ENCODE measurements at places on chromosomes 7 and 10.
A peak's percentile ranks its signal among the peaks of the same experiment; 100 is the strongest.

- no peak for DNase-seq
Measured at GRCh38 chr10:118403967-118404366, 61.8 kb upstream of the FAM204A start.

DNA sequence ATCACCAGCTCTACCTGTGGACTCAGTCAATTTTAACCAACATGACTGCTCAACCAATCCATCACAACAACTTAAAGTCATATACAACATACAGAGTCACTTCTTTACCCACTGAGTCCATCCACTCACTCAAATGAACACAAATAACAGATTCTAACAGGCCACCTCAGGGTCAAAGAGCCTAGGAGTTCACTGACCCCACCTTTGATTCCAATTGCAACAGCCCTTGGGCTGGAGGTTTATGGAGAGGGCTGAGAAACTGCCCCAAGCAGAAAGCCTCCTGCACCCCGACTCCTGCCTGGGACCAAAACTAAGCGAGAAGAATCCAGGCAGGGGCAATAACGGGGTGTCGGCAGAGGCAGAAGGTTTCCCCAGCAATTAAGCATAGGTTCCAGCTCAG is 263.8 kb downstream of the PARD3 start:
- no peak for DNase-seq

DNA sequence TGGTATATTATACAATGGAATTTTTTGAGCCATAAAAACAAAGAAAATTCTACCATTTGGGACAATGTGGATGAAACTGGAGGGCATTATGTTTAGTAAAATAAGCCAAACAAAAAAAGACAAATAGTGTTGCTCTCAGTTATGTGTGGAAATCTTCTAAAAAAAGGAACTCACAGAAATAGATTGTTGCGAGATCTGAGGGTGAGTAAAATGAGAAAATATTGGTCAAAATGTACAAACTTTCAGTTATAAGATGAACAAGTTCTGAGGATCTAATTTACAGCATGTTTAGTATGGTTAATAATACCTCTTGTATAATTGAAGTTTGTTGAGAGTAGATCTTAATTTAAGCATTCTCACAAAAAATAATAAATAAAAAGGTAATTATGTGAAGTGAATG is 291.2 kb downstream of the KIF20B start:
- no peak for DNase-seq

DNA sequence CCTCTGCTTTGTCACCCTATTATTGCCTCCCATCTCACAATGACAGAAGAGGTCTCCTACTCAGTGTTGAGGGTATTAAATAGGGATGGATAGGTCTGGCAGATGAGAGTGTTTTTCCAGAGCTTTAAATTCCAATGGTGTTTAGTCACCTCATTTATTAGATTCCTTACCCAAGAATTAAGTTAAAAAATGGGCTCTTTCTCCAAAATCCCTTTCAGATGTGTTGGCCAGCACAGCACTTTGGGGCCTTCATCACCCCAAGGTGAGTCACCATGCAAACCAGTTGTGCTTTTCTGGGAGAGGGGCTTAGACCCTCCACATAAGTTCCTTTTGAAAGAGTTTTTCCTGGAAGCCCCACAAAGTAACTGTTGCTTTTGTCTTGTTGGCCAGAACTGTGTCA is 78.4 kb downstream of the CYP26A1 start:
- DNase-seq = peak; percentile 86

DNA sequence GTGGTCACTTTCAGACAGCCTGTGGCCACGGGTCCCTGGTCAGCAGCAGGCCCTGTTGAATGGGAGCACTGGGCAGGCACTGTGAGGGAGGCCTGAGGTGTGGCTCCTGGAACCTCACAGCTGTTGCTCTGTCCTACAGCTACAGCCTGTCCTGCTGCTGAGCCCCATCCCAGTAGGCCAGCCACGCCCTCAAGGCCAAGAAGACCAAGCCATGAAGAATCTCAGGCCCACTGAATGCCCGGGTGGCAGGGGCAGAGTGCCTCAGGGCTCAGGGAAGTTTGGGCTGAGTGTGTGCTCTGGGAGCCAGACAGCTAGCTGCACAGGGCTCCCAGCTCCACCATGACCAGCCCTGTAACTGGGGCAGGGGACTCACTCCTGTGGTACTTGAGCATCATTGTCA is 363.5 kb upstream of the NUPR2 start:
- no peak for DNase-seq

DNA sequence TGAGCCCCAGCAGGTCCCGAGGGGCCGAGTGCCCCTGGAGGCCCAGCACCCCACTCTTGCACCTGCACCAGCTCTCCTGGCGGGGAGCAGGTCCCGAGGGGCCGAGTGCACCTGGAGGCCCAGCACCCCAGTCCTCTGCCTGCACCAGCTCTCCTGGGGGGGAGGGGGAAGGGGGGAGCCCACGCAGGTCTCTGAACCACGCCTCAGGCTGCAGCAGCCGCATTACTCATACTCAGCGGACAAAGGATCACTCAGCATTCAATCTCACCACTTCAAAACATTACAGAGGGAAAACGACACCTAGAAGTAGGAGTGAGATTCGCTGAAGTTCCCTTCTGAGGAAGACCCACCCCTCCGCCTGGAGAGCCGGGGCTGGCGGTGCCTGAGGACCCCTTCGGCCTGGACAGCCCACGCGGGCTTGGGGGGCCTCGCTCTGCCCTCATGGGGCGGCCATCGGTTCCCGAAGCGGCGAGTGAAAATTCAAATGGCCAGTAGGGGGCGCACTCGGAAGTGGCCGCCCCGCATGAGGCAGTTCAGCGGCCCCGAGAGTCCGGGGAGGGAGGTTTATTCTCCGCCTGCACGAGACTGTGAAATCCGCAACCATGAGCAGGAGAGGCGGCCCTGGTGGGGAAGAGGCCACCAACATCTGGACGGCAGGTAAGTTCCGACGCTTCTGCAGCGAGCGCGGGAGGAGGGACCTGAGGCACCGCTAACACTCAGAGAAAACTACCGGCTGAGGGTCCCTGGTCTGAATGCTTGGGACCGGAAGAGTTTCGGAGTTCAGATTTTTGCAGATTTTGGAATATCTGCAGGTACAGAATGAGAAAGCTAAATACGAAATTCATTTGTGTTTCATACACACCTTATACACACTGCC is 1.1 kb upstream of the GPER1 start:
- DNase-seq = peak; percentile 81

- peak; percentile 87 for DNase-seq
Measured at GRCh38 chr7:44621034-44621749, 14.8 kb downstream of the OGDH start.

GRCh38 chr7:29866490-29866930 is 60.2 kb downstream of the WIPF3 start:
- DNase-seq = peak; percentile 72

DNA sequence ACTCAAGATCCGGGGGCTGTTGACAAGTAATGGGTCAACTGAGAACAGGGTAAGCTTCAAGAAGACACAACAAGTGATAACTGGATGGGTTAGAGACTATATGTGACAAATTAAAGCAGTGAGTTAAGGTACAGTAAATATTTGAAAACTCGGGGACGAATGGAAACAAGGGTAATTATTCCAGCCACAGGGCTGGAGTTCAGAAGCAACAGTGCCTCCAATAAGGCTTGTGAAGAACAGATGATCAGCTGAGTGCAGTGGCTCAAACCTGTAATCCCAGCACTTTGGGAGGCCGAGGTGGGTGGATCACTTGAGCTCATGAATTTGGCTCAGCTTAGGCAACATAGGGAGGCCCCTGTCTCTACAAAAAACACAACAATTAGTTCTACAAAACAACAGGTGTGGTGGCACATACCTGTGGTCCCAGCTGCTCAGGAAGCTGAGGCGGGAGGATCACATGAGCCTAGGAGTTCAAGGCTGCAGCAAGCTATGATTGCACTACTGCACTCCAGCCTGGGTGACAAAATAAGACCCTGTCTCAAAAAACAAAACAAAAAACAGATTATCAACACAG is 20.5 kb upstream of the DLD start:
- no peak for DNase-seq

DNA sequence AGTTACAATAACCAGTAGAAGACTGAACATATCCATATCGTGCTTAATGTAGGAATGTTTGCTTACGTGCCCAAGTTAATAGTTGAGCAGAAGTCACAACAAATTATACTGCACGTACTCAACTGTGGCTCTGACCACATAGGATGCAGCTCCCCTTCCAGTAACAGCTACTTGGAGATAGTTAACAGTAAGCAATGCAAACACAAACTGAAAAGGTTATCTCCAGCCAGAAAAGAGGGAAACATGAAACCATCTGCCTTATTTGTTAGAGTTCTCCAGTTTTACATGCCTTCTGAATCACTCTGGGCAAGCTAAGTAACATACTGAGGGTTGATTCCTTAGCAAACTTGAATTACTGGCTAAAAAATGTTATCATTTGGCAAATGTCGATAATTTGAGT is 9.8 kb downstream of the DHX32 start:
- no peak for DNase-seq

DNA sequence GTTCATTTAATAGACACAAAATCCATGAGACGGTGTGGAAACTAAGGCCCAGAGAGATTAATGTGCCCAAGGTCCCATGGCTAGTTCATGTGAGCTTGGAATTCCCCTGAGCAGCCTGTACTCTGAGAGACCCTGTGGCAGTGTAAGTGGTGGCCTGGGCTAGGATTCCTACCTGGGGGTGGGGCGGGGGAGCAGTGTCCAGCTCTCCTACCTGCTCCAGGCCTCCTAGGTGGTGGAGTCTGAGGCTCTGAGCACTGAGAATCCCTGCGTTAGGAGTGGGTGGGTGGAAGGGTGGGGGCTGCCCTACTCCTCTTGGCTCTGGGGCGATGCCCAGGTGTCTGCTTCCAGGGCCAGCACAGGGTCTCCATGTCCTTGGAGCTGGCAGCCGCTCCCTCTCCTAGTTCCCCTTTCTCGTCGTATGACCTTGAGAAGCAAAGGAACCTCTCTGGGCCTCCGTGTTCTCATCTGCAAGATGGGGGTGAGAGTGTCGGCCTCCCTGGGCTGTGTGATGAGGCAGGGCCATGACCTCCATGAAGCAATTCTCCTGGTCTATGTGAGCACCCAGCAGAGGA is 2.5 kb downstream of the SNCG start:
- no peak for DNase-seq

DNA sequence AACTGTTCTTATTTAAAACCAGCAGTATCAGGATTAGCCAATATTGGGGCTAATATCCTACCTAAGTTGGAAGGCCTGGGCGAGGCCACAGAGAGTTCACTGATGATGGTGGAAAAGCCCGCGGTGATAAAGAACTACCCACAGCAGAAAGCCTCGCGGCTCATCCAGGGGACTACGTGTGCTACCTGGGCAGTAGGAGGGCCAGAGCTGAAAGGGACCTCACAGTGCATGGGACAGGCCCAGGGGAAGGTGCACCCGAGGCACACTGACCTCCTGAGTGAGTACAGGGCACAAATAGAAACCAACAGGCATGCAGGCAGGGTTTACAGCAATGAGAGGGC is 1.4 kb downstream of the WDR86 start:
- DNase-seq = no peak

DNA sequence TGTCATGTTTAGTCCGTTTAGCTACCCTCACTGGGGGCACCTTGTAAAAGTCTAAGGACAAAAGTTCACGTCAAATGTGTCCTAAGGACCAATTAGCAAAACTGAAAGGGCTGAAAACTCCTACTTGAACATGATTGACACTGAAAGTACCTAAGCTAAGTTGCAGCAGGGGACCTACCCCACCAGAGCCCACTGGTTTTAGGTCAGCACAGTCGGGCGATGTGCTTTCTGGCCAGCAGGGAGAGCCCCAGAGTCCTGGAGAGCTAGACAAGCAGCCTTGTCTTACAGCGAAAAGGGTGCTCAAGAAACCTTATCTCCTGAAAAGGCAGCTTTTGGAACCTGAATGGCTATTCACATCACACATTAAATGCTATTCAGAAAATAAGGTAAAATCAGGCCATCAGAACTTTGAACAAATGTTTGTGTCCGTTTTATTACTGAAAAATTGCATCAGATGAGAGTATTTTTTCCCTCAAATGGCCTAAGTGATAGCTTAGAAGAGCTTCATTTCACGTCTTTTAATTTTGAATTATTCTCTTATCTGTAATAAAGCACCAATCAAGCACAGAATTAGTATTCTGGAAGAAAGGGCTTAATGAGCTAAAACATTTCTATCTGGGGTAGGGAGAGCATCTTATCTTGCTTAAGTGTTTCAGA is 52.2 kb upstream of the MKI67 start:
- peak; percentile 46 for DNase-seq

DNA sequence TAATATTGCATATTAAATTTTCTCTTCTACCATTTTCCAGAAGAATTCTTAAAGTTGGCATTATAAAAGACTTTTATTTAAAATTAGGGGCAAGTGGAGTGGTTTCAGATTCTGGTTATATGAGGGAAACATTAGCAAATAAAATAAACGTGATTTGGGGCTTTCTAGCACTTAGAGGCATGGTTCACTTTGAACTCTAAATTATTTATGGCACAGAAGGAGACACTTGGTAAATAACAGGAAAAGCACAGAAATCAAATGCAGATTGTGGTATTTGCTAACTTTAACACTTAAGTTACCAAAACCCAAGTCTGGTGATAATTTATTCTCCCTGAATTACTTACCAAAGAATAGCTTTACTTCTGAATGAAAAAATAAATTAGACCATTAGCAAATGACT is 134.5 kb upstream of the ETV1 start:
- no peak for DNase-seq

- DNase-seq = no peak
Measured at GRCh38 chr10:129937351-129937751, 26.7 kb downstream of the EBF3 start.

- DNase-seq = no peak
Measured at GRCh38 chr10:48535416-48536155, 69.3 kb downstream of the ARHGAP22 start.

- no peak for DNase-seq
Measured at GRCh38 chr10:21976739-21977138, 26.8 kb downstream of the DNAJC1 start.

DNA sequence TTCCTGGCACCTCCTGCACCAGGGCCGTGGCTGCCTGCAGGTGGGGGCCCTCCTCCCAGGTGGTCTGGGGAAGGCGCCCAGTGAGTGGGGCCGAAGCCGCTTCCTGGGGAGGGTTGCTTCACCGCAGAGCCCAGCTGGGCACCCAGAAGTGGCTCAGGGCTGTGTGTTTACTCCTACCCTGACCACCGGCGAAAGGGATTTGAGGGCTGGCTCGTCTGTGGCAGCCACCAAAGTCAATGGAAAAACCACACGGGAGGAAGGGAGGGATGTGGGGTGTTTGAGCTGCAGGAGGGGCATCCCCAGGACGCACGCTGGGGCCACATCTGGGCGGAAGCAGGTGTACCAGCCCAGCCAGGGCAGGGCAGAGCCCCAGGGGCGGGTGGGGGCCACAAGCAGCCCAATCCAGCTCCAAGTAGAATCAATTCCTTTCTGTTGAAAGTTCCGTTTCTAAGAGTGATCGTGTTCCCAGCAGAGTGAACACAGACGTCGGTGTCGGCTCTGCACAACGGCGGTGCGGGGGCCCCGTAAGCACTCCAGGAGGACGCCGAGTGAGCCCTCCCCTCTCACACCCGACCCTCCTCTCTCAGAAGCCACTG is 69.9 kb downstream of the FOXL3 start:
- no peak for DNase-seq
